ENCODE measurements at places on chromosomes 4 and X.
A peak's percentile ranks its signal among the peaks of the same experiment; 100 is the strongest.

- no peak for DNase-seq
These were observed 12.3 kb upstream of the SCRG1 start for GRCh38 chr4:173411106-173411693.

GRCh38 chrX:20988118-20988517, 386.1 kb upstream of the CNKSR2 start:
- DNase-seq, result no peak

DNA sequence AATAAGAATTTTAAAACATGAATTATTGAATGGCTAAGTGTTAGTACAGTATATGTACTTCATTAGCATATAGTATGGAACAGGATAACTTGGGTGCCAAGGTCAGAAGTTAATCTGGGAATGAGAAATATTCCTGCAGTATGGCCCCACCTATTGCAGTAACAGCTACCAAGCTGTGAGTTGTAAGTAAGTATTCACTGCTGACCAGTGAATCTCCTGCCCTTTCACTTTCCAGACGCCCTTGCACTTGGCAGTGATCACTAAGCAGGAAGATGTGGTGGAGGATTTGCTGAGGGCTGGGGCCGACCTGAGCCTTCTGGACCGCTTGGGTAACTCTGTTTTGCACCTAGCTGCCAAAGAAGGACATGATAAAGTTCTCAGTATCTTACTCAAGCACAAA, 105.1 kb downstream of the NFKB1 start:
- no peak for DNase-seq

DNA sequence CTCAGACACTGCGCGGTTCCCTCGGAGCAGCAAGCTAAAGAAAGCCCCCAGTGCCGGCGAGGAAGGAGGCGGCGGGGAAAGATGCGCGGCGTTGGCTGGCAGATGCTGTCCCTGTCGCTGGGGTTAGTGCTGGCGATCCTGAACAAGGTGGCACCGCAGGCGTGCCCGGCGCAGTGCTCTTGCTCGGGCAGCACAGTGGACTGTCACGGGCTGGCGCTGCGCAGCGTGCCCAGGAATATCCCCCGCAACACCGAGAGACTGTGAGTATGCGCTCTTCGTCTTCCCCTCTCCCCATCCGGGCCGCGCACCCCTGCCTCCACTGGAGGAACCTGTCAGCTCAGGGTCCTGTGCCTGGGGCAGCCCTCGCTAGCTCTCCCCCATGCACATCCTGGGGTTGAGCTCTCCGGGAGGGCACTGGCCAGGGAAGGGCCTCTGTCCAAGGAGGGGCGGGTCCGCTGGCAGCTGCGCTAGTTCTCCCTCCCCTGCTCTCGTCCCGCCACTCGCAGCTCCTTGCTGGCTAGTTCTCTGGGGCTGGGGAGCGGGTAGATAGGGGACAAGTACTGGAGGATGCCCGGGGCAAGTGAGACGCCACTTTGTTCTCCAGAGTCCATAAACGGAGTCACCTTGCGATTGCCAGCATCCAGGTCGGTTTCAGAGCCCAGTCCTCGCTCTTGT, 2.2 kb downstream of the SLIT2 start:
- DNase-seq, result no peak

- no peak for DNase-seq
These were observed 72.5 kb downstream of the FAT1 start for GRCh38 chr4:186651181-186651603.

- DNase-seq, result no peak
These were observed 54.5 kb upstream of the NOCT start for GRCh38 chr4:138961129-138961528.

GRCh38 chr4:107734120-107734519, 14.1 kb upstream of the PAPSS1 start:
- no peak for DNase-seq

GRCh38 chr4:111494971-111495370, 650.3 kb upstream of the FAM241A start:
- DNase-seq, result no peak

- DNase-seq, result no peak
These were observed 121.6 kb downstream of the SLC4A4 start for GRCh38 chr4:71460371-71460770.

DNA sequence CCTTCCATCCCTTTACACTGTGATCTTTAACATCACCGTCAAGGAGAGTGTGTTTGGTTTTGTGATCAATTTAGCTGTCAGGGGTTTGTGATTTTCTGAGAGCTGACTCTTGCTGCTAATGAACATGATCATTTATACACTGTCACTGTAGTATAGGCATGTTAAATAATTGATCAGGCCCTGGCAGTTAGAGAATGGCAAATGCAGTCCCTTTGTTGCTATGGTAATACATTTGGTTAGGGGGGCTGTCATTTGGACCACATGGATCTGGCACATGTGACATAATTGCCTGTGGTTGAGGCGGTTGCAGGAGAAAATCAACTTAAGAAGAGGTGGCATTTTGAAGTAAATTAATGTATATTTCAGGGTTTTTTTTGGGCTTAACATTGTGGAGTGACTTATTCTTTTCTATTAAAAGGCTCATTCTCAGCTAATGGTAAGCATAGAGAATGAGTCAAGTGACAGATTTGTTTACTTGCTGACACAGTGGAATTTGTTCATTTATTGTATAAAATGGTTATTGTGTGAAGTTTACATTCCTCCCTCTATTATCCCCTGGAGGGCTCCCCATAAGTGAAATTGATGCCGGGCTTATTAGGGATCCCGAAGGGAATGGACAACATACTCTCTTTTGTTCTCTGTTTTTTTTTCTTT, 114.0 kb downstream of the FHIP1A start:
- no peak for DNase-seq

GRCh38 chr4:87461281-87461700, 38.9 kb downstream of the NUDT9 start:
- DNase-seq, result no peak

GRCh38 chr4:87014284-87014782, 79.5 kb downstream of the AFF1 start:
- DNase-seq, result no peak

GRCh38 chrX:40030205-40030604, 67.6 kb downstream of the BCOR start:
- DNase-seq, result no peak

DNA sequence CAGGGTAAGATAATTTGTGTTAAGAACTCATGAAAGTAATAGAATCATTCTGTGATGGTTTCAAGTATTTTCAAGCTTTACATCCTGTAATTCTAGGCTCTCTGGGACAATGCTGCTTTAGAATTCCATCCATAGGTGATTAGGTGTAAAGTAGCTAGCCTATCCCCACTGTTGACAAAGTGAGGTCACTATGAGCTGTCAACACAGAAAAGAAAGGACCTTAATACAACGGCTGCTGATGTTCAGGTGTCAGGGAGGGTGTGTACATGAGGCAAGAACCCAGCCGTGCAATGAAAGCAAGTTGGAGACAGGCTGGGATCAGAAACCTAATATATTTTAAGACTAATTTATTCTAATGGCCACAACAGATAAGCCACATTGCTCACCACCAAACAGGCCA, 36.8 kb upstream of the SH3RF1 start:
- DNase-seq, result no peak

- DNase-seq, result no peak
These were observed 49.7 kb downstream of the CORIN start for GRCh38 chr4:47788126-47788525.

DNA sequence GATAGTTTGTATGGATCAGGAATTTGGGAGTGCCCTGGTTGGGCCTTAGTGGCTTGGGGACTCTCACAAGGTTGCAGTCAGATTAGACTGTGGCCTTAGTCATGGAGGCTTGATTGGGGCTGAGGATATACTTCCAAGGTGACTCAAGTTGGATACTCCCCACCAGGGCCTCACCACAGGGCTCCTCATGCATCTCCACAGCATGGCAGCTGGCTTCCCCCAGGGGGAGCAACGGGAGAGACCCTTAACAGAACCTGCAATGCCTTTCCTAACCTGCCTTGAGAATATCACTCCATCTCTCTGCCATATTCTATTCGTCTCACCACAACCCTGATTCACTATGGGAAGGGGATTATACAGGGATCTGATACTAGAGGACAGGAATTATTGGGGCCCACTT, 161.9 kb downstream of the RELL1 start:
- no peak for DNase-seq

GRCh38 chrX:47030339-47030738, 47.9 kb upstream of the RGN start:
- DNase-seq, result no peak

DNA sequence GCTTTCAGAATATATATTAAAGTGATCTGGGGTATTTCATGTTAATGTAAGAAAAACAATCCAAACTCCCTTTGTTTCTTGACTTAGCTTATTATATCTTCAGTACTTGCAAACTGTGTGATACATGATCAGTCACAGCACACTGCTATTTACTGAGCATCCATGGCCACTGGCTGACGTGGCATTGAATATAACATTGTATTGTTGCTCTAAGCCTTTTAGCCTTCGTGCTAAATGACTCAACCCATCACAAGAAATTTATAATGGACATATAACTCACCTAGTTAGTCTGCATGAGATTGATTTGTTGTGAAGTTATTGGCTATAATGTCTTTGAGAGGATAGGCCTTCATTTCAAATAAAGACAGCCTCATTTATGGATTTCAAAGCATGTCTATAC, 642.6 kb downstream of the IL1RAPL1 start:
- no peak for DNase-seq

DNA sequence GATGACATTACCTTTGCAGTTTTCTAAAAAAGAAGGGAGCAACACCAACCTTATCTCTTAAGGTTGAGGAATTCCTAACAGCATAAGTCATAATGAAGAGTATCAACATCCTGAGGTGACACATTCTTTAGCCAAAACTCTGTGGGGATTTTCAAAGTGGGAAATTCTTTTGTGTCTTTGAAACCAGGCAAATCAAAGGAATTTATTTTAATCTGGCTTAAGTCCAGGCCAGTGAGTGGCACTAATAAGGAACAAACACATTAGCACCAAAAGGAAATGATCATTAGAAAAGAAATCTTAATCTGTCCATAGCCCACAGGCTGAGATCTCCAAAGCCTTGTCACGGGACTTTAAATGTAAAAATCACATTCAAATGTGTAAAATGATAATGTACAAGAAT, 110.1 kb downstream of the LARP7 start:
- no peak for DNase-seq

DNA sequence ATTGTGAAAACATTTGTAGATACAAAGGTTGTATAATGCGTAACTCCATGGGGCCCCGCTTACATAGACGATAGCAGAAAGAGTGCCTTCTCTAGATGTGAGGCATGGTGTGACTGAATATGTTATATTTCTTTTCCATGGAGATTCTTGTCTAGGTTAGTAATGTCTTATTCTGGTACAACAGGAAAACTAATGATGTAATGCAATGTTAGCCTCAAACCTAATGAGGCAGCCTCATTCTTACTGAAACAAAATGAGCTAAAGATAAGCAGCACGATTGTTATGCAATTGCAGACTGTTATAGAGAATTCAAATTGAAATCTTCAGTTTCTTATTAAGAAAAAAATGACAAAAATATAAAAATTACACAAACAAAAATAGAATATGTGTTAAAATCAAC, 171.1 kb upstream of the ANKRD50 start:
- no peak for DNase-seq

DNA sequence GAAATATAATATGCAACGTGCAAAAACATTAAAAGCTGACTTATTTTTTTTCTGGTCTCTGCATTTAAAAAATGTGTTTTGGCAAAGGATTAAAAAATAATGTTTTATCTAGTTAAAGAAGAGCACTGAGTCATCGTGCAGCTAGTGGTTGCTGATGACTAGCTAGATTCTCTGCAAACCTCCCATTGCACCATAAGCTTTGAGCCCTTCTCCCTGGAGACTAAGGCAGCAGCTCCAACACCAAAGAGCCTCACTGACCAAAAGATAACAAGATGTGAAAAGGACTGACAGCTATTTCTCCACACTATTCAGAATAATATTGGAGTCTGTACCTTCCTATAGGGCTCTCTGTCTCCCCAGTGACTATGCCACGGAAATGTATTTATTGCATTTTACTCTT, 424.3 kb downstream of the SLITRK2 start:
- no peak for DNase-seq

- no peak for DNase-seq
These were observed 40.5 kb downstream of the VEGFC start for GRCh38 chr4:176752191-176752749.

DNA sequence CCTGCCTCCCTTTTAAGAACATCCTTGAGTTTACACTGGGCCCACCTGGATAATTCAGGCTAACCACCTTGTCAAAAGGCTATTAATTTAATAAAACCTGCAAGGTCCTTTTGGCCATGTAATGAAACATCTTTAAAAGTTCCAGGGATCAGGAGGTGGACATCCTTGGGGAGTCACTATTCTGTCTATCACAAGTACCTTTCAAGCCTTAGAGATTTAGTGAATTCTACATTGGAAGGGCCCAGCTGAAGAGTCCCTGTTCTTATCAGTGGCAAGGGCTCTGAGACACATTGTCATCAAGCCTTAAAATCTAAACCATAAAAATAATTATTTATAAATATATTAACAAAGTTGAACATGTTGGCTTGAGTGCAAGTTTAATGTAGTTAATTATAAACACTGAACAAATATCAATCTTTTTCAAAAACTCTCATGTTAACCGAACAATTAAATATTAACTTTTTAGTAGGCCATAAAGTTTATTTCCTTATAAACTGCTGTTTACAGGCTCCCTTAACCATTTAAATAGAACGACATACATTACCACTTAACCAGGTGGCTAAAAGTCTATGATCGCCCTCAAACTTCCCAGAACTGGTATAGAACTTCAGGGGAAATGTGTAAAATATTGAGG, 104.4 kb upstream of the CBR4 start:
- DNase-seq, result no peak

GRCh38 chr4:185716141-185716551, 95.8 kb downstream of the SORBS2 start:
- no peak for DNase-seq

GRCh38 chr4:161936625-161937550, 226.9 kb downstream of the FSTL5 start:
- no peak for DNase-seq

GRCh38 chr4:2691952-2692435, 64.1 kb downstream of the TNIP2 start:
- peak; percentile 37 for DNase-seq

DNA sequence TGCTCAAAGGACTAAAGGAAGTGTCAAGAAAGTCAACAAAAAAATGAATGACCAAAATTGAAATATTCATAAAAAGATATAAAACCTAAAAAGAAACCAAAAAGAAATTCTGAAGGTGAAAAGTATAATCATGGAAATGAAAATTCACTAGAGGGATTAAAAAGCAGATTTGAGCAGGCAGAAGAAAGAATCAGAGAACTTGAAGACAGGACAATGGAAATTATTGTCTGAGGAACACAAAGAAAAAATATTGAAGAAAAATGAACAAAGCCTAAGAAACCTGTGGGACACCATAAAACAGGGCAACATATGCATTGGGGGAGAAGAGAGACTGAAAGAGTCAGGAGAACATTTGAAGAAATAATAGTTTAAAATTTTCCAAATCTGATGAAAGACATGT, 9.9 kb upstream of the SPON2 start:
- no peak for DNase-seq

DNA sequence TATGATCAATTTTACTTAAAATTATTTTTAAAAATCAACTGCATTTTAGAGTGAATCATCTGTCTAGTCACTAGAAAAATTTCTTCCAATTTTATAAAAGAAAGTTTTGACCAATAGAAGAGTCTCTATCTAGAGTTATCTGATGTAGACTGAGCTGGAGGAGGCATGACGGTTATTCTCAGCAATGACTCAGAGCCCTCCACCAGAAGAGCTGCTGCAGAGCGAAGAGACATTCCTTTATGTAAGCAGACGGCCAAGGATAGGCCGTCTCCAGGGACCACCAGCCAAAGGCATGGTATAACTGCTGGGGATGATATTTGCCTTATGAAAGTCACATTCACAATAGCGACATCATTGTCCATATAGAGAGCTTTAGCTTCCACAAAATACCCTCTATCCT, 23.0 kb downstream of the LDB2 start:
- no peak for DNase-seq

- DNase-seq, result no peak
These were observed 310.1 kb downstream of the RAB28 start for GRCh38 chr4:13174001-13174400.
